Neural progenitor cell (in vitro differentiated cells): ENCODE measurements at places on chromosomes 7 and 10. TPM values are rescaled to one million over a fixed set of nuclear protein-coding genes. Genes with fewer than 3 reads are reported as not detected.

Gene CALD1
- 90.2 and 118 TPM in 2 replicates for total RNA-seq

Gene PAPOLB
- total RNA-seq: 0.06 TPM in 1 of 2 replicates, not detected in the other

Gene CUX1
- 49.1 and 66.4 TPM in 2 replicates for total RNA-seq

DNA sequence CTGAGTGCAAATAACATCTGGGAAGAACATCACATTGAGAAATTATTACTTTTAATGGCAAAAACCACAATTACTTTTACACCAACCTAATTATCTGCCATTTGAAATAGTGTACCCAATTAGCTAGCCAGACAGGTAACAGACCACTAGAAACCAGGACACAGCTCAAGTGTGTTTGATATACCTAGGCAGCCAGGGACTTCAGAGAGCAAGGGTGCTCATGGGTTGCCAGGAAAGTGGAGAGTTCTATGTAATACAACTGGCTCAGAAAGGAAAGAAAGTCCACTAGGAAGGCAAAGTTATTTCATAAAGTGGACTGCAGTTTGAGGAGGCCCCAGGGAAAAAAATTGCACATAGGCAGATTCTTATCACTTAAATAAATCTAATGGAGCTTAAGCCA lies 50.0 kb upstream of the PTN start:
- no peak overlapping the region for H3K27ac ChIP-seq
- H3K36me3 ChIP-seq: no peaks in the 10 kb centered on the region

GRCh38 chr7:29272057-29272456 lies 77.5 kb downstream of the CHN2 start:
- H3K4me3 ChIP-seq: no peak overlapping the region
- no peak overlapping the region for H3K27ac ChIP-seq

DNA sequence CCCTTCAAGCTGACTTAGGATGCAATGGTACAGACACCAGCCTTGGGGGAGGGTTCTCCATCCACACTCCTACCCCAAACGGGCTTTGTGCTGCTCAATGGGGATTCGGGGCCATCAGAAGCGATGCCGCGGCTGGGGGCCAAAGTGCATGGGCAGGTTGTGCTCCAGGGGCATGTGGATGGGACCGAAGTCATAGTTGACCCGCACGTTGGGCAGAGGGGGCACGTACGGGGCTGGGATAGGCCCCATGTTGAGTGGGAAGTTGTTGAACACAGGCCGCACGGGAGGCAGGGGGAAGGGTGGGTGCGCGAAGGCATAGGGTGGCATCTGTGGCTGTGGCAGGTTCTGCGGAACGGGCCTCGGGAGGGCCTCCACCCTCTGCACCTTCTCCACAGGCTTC lies 158.7 kb downstream of the RNF216 start:
- H3K36me3 ChIP-seq: no peaks in the 10 kb centered on the region
- H3K27me3 ChIP-seq: no peaks in the 10 kb centered on the region
- no peak overlapping the region for H3K27ac ChIP-seq
- DNase-seq: no peak

GRCh38 chr10:110034596-110034995 lies 26.8 kb downstream of the ADD3 start:
- no peak overlapping the region for H3K4me3 ChIP-seq
- H3K4me1 ChIP-seq: peaks cover 20% of the 10 kb centered on the region
- H3K36me3 ChIP-seq: no peaks in the 10 kb centered on the region
- DNase-seq: no peak
- H3K27me3 ChIP-seq: no peaks in the 10 kb centered on the region

GRCh38 chr7:39088730-39089593 lies 111.3 kb downstream of the POU6F2 start:
- H3K27me3 ChIP-seq: no peaks in the 10 kb centered on the region
- DNase-seq: peak; percentile 72
- H3K36me3 ChIP-seq: no peaks in the 10 kb centered on the region
- H3K27ac ChIP-seq: peak overlapping the region; percentile 23

- H3K27me3 ChIP-seq: no peaks in the 10 kb centered on the region
- H3K4me3 ChIP-seq: peak overlapping the region; percentile 68
- peaks cover 25% of the 10 kb centered on the region for H3K4me1 ChIP-seq
- DNase-seq: peak; percentile 57
These were observed 135.1 kb downstream of the NRBF2 start for GRCh38 chr10:63268149-63268797.

GRCh38 chr7:49398236-49398635 lies 375.2 kb upstream of the VWC2 start:
- H3K36me3 ChIP-seq: no peaks in the 10 kb centered on the region
- H3K4me1 ChIP-seq: no peaks in the 10 kb centered on the region
- no peaks in the 10 kb centered on the region for H3K27me3 ChIP-seq
- no peak for DNase-seq
- no peak overlapping the region for H3K27ac ChIP-seq

DNA sequence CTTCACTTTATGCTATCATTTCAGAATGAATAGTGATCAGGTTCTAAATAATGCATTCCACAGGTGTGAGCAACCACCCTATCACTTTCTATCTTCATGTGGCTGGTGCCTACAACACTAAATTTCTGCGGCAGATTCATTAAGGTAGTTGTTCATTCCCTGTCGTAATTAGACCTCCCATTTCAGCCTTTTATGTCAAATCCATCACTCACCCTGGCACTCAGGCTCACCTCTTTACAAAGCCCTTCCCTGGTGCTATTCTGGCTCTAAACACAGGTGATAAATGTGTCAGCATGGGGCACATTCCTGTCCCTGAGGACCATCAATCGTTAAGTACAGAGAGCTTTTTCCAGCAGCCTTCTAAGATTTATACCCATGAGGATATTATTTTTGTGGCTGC lies 300.0 kb upstream of the C7orf33 start:
- H3K27me3 ChIP-seq: no peaks in the 10 kb centered on the region
- no peak overlapping the region for H3K27ac ChIP-seq
- no peaks in the 10 kb centered on the region for H3K36me3 ChIP-seq
- H3K4me3 ChIP-seq: no peak overlapping the region
